Hippocampal formation (tissue), 2 donors: ENCODE measurements at places on chromosomes 2 and 18.

GRCh38 chr2:6750411-6751158 is 115.1 kb downstream of the CMPK2 start:
- no peak for DNase-seq

DNA sequence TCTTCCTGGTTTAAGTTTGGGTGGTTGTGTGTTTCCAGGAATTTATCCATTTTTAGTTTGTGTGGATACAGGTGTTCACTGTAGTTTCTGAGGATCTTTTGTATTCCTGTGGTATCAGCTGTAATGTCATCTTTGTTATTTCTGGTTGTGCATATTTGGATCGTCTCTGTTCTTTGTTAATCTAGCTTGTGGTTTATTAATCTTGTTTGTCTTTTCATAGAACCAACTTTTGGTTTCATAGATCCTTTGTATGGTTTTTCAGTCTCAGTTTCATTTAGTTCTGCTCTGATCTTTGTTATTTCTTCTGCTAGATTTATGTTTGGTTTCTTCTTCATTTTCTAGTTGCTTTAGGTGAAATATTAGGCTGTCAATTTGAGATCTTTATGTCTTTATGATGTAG is 202.4 kb upstream of the ZSWIM2 start:
- DNase-seq = no peak

GRCh38 chr2:80377071-80377470 is 72.5 kb upstream of the LRRTM1 start:
- no peak for DNase-seq

- DNase-seq = no peak
Measured at GRCh38 chr2:24490181-24490689, 819 bp upstream of the NCOA1 start.

GRCh38 chr2:134943540-134943939 is 24.9 kb downstream of the CCNT2 start:
- DNase-seq = no peak

DNA sequence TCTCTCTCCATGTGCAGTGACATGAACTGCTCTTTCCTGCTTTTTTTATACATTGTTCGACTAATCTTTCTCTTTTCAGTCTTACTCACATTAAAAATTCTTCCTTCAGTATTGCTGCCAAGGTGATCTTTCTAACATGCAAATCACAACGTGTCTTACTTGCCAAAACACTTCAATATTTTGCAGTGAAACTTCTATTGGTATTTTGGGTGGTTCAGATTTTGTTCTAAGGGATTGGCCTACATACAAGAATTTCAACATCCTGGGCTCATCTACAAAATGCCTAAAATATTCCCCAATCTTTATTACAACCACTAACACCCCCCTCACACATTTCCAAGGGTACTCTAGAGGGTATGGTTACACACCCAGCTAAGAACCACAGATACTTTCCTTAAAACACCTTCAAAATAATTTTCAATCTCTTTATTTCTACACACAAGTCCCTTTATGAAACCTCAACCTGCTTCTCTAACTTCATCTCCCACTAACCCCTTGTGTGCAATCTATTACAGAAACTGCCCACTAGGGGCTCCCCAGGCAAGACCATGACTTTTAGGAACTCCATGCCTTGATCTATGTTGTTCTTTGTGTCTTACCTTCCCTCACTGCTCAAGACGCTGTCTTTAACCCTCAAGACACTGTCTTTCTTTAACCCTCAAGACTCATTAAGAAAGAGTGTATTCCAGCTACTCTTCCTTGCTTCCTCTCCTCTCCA is 50.9 kb downstream of the COL3A1 start:
- DNase-seq = no peak

GRCh38 chr18:22826726-22827125 is 106.4 kb upstream of the RBBP8 start:
- DNase-seq = no peak

GRCh38 chr18:26519114-26519513 is 29.2 kb downstream of the KCTD1 start:
- DNase-seq = no peak

DNA sequence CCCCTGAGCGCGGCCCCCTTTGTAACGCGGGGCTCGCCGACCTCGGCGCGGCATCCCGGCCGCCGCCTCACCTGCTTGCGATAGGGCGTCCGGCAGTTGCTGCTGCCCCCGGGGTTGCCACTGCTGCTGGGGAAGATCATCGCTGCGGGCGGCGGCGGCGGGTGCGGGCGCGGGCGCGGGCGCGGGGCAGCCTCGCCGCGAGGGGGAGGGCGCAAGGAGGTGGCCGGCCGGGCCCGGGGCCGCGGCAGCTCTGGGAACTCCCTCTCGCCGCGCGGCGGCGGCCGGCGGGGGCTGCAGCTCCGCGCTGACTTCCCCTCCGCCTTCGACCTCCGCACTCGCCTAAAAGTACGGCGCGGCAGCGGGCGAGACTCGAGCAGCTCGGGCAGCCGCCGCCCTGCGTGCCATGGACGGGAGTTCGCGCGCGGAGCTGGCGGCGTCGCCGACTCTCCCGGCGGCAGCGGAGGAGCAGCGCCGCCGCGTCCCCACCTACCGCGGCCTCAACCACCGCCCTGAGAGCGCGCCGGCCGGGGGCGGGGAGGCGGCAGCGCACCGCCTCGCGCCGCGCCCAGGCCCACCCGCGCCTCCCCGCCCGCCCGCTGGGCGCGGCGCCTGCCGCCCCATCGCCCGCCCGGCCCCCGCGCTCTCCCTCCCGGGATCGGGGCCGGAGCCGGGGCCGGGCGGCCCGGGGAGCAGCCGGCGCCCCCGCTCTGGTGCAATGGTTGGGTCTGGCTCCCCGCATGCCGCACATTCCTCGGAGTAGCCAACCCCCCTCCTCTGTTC is 86.0 kb downstream of the RBMS1 start:
- no peak for DNase-seq

DNA sequence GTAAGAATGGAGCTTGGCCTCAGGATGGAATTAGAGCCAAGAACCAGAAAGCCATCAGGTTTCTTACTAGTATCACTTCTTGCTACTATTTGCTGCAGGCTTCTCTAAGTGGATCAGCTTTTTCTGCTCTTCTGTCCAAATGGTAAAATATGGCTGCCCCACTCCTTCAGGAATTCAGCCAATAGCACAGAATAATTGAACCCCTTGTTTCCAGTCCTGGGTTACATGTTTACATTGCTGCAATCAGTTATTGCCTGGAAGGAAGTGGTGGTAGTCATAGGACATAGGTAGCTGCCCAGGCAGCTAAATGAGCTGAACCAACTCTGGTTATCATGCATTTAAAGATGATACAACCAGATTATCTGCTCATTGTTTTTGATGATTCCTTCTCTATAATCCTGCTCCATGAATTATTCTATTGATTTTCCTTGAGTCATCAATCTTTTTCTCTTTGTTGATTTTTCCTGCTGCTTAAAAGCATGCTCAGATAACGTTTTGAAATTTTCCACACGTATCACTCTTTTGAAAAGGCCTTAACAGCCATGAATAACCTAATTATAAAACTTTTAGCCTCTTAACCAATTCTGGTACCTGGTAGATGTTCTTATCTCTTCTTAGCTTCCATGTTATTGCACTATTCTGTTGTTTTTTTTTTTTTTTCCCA is 12.6 kb downstream of the AGPS start:
- no peak for DNase-seq

DNA sequence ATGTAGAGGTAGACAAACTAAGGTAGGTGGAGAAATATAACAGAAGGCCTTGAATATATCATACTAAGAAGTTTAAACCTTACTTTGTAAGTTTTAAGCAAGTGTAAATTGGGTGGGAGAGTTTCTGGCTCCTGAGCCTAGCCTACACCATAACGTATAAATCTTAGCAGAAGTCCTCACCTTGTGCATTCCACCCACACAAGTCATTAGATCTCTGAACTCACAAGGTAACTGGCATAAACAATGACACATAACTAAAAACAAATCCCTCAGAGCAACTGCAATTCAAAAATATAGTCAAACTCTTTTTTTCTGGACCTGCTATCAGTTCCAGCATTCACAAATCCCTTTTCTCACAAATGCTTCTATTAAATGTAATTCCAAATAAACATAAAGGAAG is 9.4 kb downstream of the REV1 start:
- DNase-seq = no peak

DNA sequence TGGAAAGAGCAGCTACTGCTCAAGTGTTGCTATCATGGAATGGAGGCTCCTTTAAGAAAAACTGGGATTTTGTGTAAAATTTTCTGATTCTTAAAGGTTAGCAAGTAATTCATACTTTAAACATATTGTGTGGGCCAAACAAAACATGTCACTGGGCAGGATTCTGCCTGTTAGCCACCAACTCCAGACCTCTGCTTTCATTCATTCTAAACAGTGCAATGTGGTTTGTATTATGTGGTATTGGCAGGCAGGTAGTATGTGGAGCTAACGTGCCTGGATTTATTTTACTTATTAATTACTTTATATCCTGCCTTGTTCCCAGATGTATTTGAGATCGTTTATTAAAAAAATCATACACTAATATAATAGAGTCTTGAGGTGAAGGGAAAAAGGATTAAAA is 1521.3 kb upstream of the ACVR2A start:
- no peak for DNase-seq

GRCh38 chr18:63972002-63972376 is 2.1 kb downstream of the SERPINB8 start:
- DNase-seq = no peak

GRCh38 chr2:205892251-205892655 is 193.7 kb downstream of the INO80D start:
- no peak for DNase-seq

DNA sequence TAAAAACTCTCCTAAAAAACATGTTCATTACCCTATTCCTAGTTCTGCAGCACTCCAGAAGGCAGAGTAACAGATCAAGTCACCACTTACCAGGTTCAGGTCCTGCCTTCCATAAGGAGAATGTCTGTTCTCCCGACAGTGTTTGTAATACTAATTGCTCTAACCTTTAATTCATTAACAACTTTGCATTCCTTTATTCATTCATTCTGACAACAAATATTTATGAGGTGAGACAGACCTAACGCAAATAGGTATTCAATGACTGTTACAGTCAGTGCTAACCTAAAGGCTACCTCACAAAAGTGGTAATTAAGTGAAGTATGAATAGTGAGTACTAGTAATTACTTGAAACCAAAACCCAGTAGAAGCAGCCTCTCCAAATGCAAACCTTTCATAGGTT is 224.0 kb downstream of the AFF3 start:
- DNase-seq = no peak

DNA sequence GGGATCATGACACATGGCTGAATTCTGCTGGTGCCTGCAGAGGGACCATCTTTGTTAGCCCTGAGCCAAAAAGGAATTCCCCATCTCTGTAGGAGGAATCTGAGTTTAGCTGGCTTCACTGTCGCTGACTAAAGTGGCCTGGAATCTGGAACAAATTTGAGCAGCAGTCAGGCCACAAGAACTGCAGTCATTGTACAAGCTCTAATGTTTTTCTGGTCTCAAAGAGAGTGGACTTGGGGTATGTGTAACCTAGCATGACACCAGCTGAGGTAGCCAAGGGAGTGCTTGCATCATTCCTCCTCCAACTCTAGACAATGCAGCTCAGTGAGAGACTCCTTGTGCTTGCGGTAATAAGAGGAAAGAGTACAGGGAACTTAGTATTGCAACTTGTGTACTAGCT is 539.1 kb upstream of the LRRTM4 start:
- DNase-seq = no peak

- DNase-seq = no peak
Measured at GRCh38 chr2:217338306-217338916, 478.5 kb upstream of the TNP1 start.

DNA sequence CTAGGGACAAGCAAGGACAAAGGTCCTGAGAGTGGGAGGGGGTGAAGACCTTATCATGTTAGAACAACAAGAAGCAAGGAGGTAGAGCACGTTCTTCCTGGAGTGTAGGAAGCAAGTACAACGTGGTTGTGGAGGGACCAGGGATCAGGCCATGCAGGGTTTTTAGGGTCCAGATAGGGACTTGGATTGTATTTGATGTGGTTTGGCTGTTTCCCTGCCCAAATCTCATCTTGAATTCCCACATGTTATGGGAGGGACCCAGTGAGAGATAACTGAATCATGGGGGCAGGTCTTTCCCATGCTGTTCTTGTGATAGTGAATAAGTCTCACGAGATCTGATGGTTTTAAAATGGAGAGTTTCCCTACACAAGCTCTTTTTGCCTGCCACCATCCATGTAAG is 53.2 kb downstream of the ICA1L start:
- DNase-seq = no peak

- no peak for DNase-seq
Measured at GRCh38 chr2:199922856-199923255, 11.8 kb downstream of the C2orf69 start.

DNA sequence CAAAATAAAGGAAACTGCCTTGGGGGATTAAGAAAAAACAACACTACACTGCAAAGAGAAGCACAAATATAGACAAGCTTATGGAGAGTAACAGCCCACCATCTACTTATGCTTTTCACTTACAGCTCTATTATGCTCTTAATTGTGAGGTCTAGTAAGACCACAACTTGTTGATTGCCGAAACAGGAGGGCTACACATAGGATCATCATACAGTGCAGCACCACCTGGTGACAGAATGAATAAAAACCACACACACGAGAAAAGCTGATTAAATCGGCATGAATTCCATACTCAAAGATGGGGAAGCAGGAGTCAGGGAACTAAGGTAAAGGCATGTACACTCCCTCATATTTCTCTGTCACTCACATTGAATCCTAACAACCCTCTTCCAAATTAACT is 259.2 kb downstream of the IKZF2 start:
- no peak for DNase-seq

DNA sequence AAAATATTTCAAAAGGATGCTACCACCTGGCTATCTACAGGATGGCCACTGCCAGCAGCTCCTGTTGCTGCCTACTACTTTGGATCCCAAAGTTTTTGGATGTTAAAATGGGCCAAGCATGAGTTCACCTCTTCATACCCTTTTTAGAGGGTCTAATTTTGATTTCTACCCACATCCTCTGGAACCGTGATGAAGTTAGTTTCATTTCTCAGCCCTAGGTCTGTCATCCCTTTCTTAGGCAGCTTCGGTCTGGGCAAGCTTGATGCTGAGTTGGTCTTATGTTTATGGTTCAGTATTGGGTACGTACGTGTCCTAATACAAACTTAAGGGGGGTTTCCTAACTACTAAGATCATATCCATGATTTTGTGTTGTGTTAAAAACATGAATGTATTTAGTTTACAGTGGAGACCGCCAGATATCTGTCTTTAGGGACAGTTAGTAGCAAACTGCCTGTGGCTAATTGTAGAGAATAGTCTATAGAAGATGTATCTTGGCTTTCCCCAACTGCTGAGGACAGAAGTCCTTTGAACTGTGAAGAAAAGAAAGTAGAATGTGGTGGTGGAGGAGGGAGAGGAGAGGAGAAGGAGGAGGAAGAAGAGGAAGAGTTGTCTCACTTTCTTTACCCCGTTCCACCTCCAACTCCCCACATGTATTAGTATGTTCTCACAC is 184.9 kb downstream of the UBE2E3 start:
- no peak for DNase-seq

- no peak for DNase-seq
Measured at GRCh38 chr18:69691008-69691760, 256.5 kb downstream of the CD226 start.

GRCh38 chr2:207692206-207693065 is 19.0 kb upstream of the CCNYL1 start:
- peak; percentile 13 for DNase-seq

DNA sequence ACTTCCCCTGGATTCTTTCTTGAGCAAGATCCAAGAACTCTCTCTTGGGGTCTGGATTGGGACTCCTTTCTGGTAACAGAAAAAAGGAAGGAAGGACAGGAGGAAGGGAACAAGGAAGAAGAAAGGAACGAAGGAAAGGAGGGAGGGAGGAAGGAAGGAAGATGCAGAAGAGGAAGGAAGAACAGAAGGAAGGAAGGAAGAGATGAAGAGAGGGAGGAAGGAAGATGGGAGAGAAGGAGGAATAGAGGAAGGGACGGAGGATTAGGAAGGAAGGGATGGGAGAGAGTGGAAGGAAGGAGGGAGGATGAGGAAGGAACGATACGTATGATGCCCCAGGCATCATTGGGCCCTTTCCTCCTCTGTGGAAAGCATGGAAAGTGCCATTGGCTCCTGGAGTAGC is 58.6 kb downstream of the CYP26B1 start:
- DNase-seq = no peak
